CD4-positive, alpha-beta T cell treated with Interleukin-4 for 1 hour (primary cell): ENCODE measurements at places on chromosomes 13 and 19.

GRCh38 chr19:5677136-5677535 lies 3.2 kb downstream of the MICOS13 start:
- DNase-seq: no peak

DNA sequence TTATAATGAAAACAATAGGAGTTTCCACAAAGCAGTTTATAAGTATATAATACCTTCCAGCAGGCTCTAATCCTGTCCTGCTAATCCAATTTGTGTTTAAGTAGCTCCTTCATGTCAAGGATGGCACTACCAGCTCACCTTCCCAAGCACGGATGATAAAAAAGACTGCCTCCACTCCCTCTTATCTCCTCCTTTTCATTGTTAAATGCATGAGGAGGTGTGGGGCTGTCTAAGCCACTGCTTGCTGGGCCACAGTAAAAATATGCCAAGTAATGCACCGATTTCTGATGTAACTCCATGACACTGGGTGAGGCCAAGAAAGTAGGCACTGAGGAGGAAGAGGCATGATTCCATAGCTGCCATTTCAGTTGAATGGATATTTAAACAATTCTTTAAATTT lies 193.1 kb downstream of the ZIC5 start:
- no peak for DNase-seq

DNA sequence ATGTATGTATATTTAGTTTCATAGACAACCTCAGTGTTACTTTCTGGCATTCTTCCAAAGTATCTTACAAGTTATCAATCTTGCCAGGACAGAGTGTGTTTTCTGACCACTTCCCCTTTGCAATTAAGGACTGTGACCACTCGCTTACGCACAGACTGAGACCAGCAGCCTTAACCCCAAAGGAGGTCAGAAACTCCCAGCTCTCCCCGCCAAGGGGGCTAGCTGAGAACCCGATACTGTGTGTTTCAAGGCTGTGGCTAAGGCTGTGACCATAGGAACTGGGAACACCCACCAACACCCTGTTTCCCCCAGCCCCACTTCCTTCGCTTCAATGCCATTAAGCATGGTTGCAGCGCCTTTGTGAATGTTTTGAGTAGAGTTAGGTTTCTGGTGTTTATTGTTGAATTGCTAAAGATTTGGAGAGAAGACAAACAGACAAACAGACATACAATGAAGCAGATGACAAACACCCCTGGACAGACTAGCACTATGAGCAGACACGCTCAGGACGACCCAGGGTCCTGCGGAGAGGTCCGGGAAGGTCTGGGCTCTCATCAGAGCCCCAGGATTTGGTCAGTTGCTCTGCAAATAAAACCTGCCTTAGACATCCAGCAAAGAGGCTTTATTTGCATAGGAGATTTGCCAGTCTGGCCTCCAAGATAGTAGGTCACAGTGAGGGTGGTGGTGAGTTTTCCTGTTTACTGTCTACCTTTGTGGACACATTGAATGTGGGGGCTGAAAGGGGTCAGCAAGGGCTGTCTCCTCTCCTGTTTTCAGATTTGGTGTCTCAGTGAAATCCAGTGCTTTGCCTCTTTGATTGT lies 25.0 kb upstream of the TNFSF11 start:
- DNase-seq: peak; percentile 66

GRCh38 chr13:107351305-107351704 lies 783.4 kb upstream of the ARGLU1 start:
- no peak for DNase-seq

- no peak for DNase-seq
These were observed 26.5 kb downstream of the ENOX1 start for GRCh38 chr13:43760257-43760656.

DNA sequence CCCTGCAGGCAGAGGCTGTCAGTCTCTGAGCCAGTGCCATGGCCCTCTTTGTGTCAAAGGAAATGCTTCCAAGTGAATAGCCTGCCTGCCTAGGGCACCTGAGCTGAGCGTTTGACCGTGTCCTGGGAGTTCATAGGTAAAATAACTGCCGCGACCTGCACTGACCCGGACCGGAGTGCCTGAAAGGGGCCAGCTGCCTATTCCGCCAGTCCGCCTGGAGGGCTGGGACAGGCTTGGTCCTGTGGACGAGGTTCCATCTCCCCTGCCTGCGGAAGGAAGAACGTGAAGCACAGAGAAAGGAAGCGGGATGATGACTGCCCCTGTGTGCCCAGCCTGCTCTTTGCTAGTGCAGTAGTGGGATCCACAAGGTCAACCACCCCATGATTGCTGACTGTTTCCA lies 17.5 kb upstream of the ZNF492 start:
- DNase-seq: no peak

- no peak for DNase-seq
These were observed 425.5 kb downstream of the PCDH20 start for GRCh38 chr13:60990032-60990733.

- DNase-seq: peak; percentile 29
These were observed 41.5 kb downstream of the ZNF682 start for GRCh38 chr19:19997656-19998268.

DNA sequence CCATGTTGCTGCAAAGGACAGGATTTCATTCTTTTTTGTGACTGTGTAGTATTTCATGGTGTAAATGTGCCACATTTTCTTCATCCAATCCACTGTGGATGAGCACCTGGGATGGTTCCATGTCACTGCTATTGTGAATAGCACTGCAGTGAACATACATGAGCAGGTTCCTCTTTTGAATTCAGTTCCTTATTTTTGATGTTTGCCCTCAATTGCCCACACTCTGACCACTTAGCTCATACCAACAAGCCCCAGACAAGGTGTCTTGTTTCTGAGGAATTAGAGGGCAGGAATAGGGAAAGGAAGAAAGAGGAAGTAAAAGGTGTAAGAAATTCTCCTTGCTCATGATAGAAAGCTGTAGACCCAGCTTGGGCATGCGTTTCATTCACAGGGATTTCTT lies 244.2 kb upstream of the ZNF507 start:
- no peak for DNase-seq

GRCh38 chr13:110697842-110698241 lies 8.1 kb downstream of the CARS2 start:
- DNase-seq: no peak

GRCh38 chr13:45678282-45678681 lies 23.8 kb upstream of the CBY2 start:
- DNase-seq: no peak

- DNase-seq: no peak
These were observed 285.8 kb upstream of the PCDH9 start for GRCh38 chr13:67515895-67516294.

GRCh38 chr19:8261881-8262280 lies 46.3 kb downstream of the CD320 start:
- no peak for DNase-seq

GRCh38 chr13:99657848-99658260 lies 156.6 kb downstream of the TM9SF2 start:
- peak; percentile 26 for DNase-seq

DNA sequence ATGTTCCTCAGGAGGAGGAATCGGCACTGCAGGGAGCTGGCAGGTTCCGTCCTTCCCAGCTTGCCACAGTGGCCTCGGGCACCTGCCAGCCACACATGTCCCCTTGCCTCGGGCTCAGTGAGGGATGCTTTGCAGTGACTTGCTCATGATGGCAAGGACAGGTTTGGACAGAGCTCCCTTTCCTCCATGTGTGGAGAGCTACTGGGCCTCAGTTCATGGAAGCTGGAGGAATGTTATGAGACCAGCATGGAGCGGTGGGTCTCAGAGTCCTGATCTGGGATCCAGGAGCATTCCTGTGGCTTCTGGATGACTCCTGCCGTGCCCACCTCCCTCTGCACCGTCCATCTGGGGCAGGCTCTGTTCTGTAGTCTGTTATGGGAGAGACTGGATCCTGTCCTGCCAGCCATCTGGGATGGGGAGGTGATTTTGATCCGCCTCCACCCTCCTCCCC lies 59.2 kb downstream of the SIPA1L3 start:
- DNase-seq: no peak

DNA sequence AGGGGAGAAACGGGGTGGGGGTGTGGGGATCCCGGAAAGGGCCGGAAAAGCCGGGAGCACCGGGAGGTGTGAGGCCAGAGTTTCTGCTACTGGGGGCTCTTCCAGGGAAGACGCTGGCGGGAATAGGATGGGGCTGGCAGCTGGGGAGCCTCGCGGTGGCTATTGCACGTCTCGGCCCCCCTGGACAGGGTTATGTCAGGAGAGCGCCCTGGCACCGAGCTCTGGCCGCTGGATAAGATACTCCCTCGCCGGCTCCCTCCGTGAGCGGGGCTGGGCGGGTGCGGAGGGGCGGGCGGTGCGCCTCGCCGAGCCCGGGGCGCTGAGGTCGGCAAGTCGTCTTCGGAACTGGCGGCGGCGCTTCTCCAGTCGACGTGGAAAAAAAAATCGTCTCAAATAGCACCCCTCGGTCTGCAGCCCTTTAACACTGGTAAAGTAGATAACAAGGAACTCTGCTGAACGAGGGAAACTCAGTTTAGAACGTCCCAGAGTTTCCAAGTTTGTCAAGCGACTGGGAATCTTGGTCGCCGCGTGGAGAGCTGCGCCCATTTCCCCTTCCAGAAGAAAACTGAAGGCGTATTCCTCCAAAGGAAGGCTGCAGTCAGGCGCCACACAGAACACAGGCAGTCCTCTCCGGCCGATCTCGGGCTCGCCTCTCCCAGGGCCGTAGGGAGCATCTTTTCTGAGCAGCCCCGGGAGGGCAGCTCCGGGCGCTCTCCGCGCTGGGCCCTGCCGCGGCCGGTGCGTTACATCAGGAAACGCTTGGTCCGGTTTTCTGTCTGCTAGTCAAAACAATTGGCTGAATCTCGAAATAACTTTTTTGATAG lies 115.1 kb downstream of the KCNRG start:
- DNase-seq: peak; percentile 33
